ENCODE measurements at places on chromosomes 6 and 20.

GRCh38 chr6:41578217-41579087, 32.3 kb downstream of the FOXP4 start:
- no peak for DNase-seq

DNA sequence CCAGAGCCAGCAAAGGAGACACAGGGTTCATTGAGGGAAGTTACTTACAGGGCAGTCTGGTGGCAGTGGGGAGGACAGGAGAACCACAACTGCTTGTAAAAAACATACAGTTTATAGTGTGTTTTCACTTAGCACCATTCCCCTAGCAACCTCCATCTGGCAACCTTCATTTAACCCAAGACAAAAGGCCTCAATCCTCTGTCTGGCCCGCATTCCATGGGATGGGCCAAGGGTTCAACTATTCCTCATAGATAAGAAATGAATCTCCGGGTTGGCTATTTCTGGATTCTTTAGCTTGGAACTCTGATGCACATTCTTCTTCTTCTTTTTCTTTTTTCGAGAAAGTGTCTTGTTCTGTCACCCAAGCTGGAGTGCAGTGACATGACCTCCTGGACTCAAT, 26.3 kb upstream of the FYN start:
- no peak for DNase-seq

GRCh38 chr6:139468178-139468819, 93.9 kb upstream of the CITED2 start:
- no peak for DNase-seq

DNA sequence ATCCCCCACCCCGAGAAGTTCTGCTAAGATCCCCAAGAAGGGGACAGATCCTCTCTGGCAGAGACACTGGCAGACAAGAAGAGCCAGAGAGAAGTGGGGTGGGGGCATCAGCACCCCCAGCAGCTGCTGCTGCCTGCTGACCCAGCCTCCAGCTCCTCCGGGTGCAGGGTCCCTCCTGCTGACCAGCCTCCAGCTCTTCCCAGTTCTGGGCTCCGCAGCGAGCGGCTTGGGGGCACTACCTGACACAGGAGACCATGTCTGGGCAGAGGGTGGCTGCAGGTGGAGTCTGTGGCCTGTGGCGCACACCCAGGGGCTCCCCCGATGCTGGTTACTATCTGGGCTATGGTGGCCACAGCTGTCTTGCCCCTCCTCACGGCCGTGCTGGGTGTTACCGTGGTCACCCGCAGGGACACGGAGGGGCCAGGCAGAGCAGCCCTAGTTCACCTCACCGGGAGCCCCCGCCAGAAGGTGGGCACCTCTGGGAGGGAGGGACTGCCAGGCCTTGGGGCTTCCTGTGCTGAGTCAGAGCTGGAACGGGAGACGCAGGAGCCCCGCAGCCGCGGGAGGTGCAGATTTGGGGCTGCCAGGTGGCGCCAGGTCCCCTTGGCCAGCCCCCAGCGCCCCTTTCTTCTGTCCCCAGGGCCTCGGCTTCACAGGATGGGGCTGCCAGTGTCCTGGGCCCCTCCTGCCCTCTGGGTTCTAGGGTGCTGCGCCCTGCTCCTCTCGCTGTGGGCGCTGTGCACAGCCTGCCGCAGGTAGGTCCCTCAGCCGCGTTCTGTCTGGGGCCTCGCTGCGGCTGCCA, 630 bp downstream of the LIME1 start:
- DNase-seq: no peak

DNA sequence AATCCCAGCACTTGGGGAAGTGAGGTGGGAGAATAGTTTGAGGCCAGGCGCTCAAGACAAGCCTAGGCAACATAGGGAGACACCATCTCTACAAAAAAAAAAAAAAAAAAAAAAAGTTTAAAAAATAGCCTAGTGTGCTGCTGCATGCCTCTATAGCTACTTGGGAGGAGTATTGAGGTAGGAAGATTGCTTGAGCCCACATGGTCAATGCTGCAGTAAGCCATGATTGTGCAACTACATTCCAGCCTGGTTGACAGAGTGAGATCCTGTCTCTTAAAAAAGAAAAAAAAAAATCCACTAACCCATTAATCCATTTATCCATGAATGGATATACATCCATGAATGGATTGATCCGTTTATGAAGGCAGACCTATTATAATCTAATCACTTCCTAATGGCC, 1064.6 kb upstream of the EYS start:
- no peak for DNase-seq

DNA sequence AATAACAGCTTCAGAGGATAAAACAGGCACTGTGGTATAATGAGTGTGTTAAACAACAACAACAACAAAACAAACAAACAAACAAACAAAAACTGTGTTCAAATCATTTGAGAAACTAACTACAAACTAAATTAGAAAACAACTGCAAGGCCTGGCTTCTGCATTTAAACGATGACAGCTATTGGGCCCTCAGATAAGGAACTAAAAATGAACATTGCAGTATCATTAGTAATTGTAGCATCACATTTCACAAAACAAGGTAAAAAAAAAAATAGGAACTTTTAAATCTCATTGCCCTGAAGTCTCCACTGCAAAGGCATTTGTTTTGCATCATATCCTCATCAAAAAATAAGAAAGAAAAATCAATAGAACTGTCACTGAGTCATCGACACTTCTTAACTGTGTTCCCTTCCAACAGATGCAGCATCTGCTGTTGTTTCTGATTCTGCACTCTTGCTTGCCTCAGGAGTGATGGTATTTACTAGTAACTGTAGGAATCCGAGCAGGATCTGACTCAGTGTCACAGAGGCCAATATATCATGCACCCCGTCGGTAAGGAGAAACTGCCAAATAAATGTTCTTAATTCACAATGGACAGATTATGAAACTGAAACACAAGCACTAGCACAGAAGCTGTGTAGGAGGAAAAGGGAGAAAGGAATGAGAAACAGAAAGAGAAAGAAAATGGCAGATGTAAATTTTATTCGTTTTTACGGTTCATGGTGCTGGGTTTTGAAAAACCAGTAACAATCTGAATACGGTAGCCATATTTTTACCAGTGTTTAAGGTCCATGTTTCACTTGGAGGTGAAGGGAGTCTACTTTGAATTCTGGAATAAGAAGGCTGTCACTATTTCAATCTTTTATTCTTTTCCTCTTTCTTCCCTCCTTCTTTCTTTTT, 365.7 kb upstream of the EPHA7 start:
- no peak for DNase-seq

- no peak for DNase-seq
Observed at GRCh38 chr6:88922775-88923548, 40.5 kb downstream of the RNGTT start.

All from mesothelial cell of epicardium (in vitro differentiated cells).